ENCODE measurements at places on chromosomes 4 and X. TPM values are rescaled to one million over a fixed set of nuclear protein-coding genes. Genes with fewer than 3 reads are reported as not detected.

- no peak for DNase-seq
- H3K36me3 ChIP-seq, result no peaks in the 10 kb centered on the region
- no peaks in the 10 kb centered on the region for H3K4me1 ChIP-seq
- H3K27me3 ChIP-seq, result no peaks in the 10 kb centered on the region
Observed at GRCh38 chr4:113809311-113809710, 47.8 kb upstream of the CAMK2D start.

DNA sequence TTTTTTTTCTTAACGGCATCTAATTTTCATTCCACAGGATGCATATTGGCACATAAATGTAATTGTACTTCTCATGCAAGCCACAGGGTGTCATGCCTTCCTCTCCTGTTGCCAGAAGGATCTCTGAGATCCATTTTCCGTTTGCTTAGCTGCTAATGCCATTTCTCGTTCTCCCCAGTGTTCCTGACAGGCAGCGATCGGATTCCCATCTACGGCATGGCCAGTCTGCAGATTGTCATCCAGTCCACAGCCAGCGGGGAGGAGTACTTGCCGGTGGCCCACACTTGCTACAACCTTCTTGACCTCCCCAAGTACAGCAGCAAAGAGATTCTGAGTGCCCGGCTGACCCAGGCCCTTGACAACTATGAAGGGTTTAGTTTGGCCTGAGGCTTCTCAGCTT is 8.9 kb upstream of the NAP1L5 start:
- no peak for DNase-seq
- H3K4me3 ChIP-seq, result no peak overlapping the region
- no peak overlapping the region for H3K27ac ChIP-seq
- H3K27me3 ChIP-seq, result no peaks in the 10 kb centered on the region
- no peaks in the 10 kb centered on the region for H3K4me1 ChIP-seq

GRCh38 chr4:8840816-8841455 is 30.7 kb downstream of the HMX1 start:
- no peaks in the 10 kb centered on the region for H3K36me3 ChIP-seq
- H3K4me3 ChIP-seq, result no peak overlapping the region
- no peaks in the 10 kb centered on the region for H3K4me1 ChIP-seq
- no peak for DNase-seq

PRRG3 gene
- not detected for total RNA-seq

FHIP1A gene
- 0.15 TPM for total RNA-seq

POLN gene
- total RNA-seq, result 1.5 TPM

RBMX gene
- 331 TPM for total RNA-seq

Data from CD8-positive, alpha-beta memory T cell (primary cell).